Fibroblast of skin of right biceps (primary cell): ENCODE measurements at places on chromosomes 6 and 20.

DNA sequence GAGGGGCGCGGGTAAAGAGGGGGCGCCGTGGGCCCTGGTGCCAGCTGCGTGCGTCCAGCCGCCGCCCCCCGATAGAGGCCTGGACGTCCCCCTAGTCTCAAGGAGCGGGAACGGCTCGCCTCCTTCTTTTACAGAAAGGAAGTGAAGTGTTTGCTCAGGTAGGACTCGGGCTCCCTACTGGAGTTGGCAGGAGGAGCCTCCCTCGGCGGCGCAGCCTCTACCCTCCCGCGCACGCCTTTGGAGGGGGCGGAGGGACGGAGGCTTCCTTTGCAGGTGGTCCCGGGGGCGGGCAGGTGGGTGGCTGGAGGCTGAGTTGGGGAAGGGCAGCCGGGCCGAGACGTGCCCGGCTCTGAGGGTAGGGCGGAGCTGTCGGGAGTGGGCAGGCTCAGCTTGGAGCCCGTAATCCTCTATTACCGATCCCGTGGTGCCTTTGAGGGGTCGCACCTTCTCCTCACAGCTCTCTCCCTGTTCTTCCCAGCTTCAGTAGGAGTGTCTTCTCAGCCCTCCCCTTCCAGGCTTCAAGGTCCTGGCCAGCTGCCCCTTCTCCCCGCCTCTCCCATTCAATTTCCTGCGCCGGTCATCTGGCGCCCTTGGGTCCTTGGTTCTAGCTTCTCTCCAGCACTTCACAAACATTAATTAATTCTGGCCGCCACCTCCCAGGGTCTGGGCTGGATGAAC, 728 bp downstream of the ITPR3 start:
- no peak for DNase-seq

DNA sequence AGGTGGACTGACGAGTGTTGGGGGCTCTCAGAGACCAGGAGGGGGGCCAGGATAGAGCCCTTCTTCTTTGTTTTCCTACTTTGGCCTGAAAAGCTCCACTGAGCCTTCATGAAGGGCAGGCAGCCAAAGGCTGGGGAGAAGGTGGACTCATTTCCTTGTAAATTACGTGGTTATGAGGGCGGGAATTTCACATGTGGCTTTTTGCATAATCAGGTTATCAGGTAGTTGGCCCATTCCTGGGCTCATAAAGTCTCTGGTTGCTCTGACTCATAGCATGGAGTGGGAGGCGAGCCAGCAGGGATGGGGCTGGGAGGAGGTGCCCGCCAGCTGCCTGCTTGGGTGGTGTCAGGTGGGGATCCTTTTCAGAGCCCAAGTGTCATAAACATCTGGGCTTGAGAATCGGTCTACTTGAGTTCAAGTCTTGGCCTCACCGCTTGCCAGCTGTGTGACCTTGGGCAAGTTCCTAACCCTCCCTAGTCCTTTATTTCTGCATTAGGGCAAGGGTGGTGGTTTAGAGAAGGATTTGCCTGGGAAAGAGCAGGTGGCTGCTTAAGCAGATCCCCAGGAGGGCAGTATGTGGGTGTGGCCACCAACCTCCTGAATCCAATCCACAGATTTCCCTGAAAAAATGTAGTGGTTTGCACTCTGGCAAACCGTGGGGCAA, 26.5 kb upstream of the RNF24 start:
- peak; percentile 93 for DNase-seq

- DNase-seq, result peak; percentile 15
These were observed 21.6 kb upstream of the ZNF831 start for GRCh38 chr20:59141818-59142581.

- no peak for DNase-seq
These were observed 36.5 kb downstream of the TAB2 start for GRCh38 chr6:149354009-149354408.

DNA sequence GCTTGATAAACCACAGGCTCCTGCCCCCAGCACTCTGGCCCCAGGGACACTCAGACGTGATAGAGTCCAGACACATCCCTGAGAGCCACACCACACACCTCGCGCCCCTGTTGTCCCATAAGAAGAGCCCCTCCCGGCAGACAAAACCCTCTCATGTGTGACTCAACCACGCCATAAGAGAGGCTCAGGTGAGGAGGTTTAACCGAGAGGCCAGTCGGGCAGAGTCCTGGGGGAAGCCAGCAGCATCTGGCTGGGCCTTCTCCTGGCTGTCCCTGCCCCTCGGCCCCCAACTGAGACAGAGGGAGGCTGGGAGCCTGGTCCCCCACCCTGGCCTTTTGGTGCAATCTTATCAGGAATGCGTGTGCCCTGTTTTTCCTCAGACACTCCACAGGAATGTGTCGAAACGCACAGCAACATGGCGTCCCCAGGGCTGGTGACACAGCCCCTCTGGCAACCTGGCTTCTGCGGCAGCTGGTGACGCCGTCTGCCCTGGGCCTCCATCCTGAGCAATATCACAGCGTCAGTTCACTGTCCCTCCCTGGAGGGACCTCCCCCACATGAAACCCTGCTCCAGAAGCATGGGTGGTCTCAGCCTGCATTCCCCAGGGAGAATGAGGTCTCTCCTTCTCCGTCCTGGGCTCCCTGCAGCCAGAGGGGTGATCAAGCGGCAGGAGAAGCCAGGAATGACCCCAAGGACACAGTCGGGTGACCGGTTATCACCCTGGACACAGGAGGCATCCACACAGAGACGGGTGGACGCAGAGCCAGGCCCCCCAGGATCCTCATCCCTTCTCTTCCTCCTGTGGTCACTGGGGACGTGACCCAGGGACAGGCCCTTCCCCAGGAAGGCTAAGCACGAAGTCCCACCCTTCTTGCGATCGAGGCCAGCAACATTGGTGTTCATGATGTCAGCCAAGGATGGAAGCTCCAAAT, 156.6 kb upstream of the AFDN start:
- no peak for DNase-seq

DNA sequence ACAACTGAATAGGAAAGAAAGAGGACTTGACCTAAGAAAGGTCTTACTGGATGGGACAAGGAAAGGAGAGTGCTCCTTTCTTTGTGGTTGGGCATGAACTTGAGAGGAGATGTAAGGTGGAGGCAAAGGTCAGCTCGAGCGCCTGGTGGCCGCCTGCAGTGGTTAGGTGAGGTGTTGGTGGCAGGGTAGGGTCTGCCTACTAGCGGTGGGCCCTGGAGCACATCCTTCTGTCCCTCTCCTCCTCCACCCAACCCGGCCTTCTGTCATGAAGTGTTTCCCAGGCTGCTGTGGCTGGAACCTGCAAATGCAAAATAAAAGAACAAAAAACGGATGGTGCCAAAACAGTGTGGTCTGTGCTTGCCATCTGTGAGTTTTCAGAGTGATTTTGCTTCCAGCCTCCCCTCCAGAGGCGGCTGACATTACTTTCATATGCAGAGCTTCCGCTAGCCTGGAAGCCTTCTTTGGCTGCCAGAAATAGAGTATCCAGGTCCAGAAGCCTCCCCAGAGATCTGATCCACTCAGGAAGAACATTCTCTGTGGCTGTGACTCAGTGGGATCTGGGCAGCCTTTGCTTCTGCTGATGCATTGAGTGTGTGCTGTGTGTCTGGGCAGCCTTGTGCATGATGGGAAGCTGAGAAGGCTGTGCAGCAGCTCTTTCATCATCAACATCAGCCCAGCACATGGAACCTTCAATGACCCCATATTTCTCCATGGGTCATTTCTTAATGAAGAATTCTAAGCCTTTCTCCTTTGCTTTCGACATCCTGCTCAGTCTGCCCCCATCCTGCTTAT, 79.8 kb upstream of the FAM184A start:
- DNase-seq, result peak; percentile 54

- DNase-seq, result no peak
These were observed 5.2 kb upstream of the ADRM1 start for GRCh38 chr20:62297449-62298227.

GRCh38 chr20:45768479-45768878, 23.2 kb downstream of the WFDC3 start:
- no peak for DNase-seq

DNA sequence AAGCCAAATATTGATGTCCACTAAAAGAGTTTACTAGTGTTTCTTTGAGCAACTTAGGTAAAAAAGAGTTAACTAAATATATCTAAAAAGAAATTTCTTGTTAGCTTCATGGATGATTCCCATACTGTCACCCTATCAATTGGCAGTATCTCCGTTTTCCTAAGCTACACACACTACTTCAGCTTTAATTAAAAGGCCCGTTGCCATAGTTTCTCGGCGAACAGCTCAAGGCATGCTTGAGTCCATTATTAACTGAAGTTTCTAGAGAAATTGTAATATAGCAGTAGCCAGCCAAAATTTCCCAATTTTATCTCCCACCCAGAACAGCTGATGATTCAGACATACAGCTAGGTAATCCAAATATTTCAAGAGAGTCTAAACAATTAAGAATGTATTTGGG, 20.0 kb upstream of the BEND6 start:
- DNase-seq, result peak; percentile 21

DNA sequence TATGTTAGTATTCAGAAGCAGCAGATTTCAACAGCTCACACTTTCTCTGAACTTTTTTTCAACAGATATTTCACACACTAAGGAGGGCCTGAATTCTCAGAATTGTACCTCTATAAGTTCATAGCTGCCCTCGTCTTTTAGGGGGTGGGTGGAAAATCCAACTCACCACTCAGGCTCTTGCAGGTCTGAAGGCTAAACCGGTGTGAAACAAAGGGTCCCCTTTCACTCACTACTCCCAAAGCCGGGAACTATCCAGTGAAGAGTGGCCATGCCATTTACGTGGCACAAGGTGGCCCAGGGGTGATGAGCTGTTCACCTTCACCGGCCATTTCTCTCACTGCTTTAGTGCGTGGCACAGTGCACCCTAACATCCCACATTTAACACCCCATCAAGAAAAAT, 24.2 kb downstream of the TBC1D7 start:
- no peak for DNase-seq

DNA sequence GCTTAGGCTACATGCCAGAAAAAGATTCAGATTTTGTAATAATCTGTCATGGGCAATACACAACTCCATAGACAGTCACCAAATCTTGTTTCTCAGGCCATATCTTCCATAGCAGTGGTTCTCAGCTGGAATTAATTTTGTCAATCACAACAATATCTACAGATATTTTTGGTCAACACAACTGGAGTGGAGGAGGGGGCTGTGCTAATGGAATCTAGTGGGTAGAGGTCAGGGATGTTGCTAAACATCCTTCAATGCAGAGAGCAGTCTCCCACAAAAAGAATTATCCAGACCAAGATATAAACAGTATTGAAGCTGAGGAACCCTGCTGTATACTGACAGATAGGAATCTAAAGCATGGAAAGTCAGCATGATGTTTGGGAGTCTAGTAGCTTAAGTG, 174.6 kb downstream of the UBE3D start:
- DNase-seq, result peak; percentile 30

GRCh38 chr20:23455639-23456038, 3.0 kb upstream of the CST11 start:
- no peak for DNase-seq

GRCh38 chr6:101582792-101583191, 189.3 kb downstream of the GRIK2 start:
- DNase-seq, result no peak

GRCh38 chr20:10511170-10511508, 76.0 kb downstream of the SLX4IP start:
- no peak for DNase-seq

- DNase-seq, result peak; percentile 66
These were observed 723 bp upstream of the ARID1B start for GRCh38 chr6:156776470-156776839.

- DNase-seq, result peak; percentile 51
These were observed 4.0 kb upstream of the SPATS1 start for GRCh38 chr6:44338228-44339122.

GRCh38 chr6:109308018-109308492, 74.2 kb downstream of the CD164 start:
- DNase-seq, result peak; percentile 38

GRCh38 chr6:87762116-87762515, 60.1 kb upstream of the AKIRIN2 start:
- no peak for DNase-seq

DNA sequence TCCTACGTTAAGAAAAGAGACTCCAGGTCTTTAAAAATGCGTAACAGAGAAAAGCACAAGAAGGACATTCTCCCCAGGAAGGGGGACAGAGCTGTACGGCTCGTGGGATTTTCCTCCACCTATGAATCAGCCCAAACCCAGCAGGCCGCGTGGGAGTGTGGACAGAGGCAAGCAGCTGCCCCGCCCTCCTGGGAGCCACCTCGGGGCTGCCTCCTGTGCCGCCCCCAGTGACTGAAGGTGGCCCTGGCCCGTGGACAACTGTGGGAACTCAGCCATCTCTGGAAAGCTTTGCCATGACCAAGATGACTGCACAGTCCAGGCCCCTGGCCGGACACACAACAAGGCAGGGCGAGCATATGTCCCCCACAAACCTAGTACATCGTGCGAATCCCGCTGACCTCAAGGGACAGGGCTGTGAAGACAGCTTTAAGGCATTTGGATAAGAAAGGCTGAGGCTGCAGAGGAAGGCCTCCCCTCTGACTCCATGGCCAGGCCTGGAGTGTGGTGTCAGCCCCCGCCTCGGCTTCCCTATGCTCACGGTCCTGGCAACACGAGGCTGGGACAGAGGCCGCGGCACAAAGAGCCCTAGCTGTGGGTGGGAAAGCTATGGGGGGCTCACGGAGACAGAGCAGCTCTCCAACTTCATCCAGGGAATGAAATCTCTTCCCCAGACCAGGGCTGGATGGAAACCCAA, 26.9 kb downstream of the PXDC1 start:
- no peak for DNase-seq

DNA sequence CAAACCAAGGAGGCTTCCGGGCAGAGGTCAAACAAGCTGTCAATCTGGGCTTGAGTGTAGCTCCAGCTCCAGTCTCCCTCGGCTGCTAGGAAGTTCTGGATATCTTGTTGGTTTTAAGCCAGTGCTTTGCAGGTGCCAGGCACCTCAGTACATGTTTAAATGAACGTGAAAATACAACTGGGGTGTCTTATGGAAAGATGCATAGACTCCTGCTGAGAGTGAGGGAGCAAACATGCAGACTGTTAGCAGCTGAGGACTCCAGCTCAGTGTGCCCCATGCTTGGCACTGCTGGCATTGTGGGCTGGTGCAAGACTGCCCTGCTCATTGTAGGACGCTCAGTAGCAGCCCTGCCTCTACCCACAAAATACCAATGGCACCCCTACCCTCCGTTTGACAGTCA, 28.5 kb downstream of the ERMARD start:
- no peak for DNase-seq

GRCh38 chr6:130834482-130835251, 7.5 kb downstream of the SMLR1 start:
- DNase-seq, result no peak

GRCh38 chr6:24092407-24092806, 33.6 kb upstream of the NRSN1 start:
- DNase-seq, result no peak

DNA sequence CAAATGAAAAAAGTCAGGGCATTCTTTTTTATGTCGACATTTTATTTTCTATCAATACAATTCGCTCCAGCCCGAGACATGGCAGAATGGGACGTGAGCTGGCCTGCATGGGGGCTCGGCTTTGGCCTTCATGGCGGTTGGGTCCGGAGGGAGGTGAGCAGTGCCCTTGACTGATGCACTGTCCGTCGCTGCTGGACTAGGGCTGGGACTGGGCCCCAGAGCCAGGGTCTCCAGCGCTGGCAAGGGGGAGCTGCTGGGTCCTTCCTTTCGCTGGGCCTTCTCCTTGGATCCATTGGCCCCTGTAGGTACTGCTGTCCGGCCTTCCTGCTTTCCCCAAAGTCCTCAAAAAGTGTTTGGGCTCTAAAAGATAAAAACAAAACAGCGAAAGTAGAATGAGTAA, 124.6 kb downstream of the EDN3 start:
- DNase-seq, result no peak
